Stimulated activated CD8-positive, alpha-beta memory T cell treated with anti-CD3 and anti-CD28 coated beads, Interleukin-7, amount 100 ng/mL, for 1 hour (primary cell): ENCODE measurements at places on chromosomes 5 and 9.
A peak's percentile ranks its signal among the peaks of the same experiment; 100 is the strongest.

- no peak for DNase-seq
These were observed 59.0 kb downstream of the TLE4 start for GRCh38 chr9:79630521-79631403.

DNA sequence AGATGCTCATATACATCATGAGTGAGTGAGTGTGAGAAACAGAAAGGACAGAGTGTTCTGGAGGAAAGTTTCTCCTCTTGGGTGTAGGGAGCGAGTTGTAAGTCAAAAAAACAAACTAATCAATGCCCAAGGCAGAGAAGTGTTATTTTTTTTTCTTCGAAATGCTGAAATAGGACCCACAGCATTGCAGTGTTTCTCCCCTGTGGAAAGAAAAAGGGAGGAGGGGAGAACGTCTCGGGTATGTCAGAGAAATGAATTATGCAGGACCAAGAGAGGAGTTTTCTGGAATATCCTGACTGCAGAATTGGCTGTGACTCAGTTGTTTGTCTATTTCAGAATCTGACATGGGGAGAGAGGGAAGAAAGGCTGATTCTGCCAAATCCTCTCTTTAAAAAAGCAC is 337.9 kb upstream of the RFX3 start:
- DNase-seq = no peak

DNA sequence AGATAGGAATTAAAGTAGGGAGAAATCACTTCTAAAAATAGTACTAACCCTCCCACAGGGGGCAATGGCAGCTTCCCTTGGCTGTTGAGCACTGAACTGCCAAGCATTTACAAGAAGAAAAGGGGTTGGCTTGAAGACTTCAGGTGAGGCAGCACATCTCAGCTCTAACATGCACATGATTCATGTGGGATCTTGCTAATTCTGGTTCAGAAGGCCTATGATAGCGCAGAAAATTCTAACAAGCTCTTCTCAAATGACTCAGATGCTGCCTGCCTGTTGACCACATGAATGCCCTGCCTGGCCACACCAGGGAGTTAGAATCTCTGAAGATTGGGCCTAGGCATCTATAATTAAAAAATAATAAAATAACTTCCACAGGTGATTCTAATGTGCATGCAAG is 22.6 kb downstream of the CD180 start:
- no peak for DNase-seq

DNA sequence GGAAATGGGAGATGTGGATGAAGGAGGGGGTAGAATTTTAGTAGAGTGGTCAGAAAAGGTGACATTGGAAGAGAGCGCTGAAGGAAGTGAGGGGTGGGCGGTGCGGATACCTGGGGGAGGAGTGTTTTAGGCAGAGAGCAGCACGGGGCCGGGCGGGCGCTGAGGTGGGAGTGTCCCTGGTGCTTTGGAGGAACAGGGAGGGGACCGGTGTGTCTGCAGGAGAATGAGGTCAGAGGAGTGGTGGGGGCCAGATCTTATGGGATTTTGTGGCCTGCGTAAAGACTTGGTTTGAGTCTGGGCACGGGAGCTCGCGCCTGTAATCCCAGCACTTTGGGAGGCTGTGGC is 5.8 kb upstream of the PSD2 start:
- DNase-seq = no peak

DNA sequence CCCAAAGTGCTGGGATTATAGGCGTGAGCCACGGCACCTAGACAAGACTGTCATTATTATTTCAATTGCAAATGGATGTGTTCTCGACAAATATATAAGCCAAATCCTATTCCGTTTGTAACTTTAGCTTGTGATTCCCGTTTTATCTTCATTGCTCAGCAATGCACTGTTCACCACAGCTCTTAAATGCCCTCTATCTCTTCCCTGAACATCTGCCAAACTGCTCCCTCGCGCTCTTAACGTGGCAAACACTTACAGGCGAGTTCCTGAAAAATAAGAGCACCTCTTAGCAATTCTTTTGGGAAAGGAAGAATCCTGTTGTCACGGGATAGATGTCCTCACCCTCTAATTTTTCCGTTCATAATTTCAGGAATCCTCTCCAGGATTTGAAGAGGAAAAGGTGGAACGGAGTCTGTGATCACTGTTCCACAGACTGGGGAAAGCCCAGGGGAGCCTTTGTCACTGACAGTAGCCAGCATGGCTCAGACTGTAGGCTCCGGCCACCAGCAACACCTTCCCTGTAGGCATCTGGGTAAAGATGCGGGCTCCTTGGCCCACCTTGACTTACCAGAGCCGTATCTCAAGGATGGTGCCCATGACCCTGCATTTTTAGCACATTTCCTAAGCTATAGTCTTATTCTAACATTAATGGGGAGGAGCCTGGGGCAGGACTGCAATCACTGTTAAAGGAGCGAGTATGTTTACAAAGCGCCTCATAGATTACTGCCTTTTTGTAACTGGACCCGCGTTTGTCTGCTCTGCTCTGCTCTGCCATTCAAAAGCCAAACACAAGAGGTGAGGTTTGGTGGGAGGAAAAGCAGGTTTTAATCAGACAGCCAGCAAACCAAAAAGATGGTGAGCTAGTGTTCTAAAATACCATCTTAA is 20.2 kb upstream of the GNPDA1 start:
- no peak for DNase-seq

DNA sequence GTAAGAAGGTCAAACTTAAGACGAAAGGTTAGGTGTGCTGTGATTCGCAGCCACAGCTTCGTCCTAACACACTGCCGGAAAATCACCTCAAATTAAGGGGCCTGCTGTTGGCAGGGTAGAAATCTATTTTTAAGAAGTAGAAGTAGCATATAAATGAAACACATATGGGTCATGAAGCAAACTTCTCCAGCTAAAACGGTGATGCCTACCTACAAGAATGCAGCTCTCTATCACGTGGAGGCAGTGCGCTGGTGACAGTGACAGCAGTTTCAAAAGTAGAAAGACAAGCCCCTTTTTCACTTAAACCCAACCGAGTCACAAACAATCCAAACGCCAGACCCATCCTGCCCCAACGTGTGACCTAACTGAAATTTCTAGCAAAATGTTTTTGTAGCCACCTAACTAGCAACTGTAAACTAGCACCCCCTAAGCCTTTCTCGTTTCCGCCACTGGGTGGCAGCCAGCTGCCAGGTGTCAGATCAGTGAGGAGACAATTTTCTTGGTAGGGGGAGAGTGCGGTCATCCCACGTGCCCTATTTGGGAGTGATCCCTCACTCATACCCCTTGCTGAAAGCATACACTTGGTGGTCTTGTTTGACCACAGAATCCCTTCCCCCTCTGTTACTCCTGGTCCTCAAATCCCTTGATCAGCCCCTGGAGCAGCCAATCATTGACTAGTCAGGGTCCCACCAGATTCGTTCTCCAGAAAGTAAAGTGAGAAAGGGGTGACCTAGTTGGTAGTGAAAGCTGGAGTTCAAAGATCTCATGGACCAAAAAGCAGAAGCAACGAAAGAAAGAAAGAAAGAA is 71.8 kb upstream of the MAMDC2 start:
- no peak for DNase-seq

- DNase-seq = peak; percentile 36
These were observed 16.9 kb downstream of the PTTG1 start for GRCh38 chr5:160438316-160439204.

- DNase-seq = no peak
These were observed 51.0 kb upstream of the IFNK start for GRCh38 chr9:27473111-27473529.

- DNase-seq = no peak
These were observed 227.1 kb downstream of the ARHGEF28 start for GRCh38 chr5:73853091-73853490.

DNA sequence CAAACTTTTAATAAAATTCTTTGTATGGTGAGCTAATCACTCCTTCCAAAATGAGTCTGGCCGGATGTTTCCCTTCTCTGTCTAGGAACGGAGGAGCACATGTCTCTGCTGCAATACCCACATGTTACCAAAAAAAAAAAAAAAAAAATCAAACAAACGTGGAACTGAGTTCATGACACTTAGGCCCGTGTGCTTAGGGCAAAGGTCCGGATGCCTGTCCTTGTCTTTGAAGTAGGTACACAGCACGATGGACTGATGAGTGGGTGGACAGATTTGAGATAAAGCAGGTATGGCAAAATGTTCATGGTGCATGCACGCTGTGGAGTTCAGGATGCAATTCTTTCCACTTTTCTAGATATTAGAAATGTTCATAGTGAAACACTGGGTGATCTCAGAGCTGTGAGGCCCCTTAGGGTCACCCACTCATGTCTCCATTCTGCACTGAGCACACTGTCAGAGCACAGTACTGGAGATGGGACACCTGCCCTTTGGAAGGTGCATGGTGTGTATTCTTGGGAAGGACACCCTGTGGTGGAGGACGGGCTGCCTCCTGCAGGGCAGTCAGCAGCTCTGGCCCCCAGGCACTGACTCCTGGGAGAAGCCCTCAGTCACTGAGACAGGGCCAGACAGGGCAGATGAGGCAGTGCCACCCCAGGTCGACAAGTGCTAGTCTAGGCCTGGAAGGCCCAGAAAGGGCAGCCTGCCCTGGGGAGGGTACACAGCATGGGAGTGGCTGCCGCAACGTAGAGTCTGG is 43.6 kb downstream of the GADD45G start:
- DNase-seq = no peak

GRCh38 chr5:155471027-155471426 is 457.5 kb downstream of the KIF4B start:
- no peak for DNase-seq

GRCh38 chr5:96885518-96886338 is 9.4 kb downstream of the ERAP2 start:
- DNase-seq = no peak

DNA sequence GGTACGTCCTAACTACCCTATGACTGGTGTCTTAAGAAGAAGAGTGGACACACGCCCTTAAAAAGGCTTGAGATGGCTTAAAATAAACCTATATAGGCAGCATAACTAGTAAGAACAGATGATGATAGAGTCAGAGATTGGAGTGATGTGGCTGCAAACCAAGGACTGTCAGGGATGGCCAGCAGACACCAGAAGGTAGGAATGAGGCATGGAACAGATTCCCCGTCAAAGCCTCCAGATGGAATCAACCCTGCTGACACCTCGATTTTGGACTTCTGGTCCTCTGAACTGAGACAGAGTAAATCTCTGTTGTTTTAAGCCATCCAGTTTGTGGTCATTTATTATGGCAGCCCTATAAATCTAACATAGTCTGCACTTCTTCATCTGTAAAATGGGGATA is 7.4 kb downstream of the TMOD1 start:
- DNase-seq = no peak

DNA sequence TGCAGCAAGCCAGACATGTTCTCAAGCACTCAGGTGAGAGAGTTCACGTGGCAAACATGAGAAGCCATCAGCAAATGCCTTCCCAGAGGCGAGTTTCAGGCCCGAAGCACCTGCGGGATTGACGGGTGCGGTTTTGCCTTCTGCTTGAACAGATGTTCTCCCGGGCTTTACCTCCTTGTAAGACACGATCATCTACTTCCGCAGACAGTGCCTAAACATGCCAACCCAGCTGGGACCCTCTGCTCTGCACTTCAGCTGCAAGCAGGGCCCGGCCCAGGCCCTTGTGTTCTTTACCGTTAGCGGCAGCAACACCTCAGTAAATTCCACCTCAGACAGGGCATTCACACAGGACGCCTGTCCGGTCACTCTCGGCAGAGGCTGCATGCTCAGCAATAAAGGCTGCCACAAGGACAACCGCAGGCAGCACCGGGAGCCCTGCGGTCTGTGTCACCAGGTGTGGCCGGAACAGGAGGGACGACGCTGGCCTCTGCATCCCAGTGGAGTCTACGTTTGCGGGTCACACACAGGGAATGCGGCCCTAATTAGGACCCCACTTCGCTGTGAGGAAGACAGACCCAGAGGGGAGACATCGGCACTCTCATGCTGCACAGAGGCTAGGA is 139.6 kb downstream of the ROR2 start:
- DNase-seq = no peak

- DNase-seq = no peak
These were observed 237.9 kb downstream of the TAF11L14 start for GRCh38 chr5:17872204-17872603.

DNA sequence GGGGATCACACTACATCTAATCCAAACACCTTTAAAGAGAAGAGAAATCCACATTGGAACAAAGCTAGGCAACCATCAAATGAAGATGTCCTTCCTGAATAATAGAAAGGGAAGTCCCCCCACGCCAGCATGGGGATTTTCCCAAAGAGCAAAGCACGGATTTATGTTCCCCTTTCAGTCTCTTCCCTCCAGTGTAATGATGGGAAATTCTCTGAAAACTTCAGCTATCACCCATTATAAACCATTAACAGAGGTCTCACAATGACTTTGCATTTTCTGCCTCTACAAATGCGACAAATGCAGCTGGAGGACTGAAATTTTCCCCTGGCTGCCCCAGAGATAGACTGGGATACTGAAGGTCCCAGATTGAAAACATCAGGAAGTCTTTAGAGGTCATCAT is 368.7 kb downstream of the EFNA5 start:
- no peak for DNase-seq

GRCh38 chr5:173010021-173010420 is 26.4 kb downstream of the ATP6V0E1 start:
- DNase-seq = no peak

GRCh38 chr9:83027153-83027891 is 35.6 kb downstream of the RASEF start:
- no peak for DNase-seq

GRCh38 chr5:14779975-14780374 is 91.6 kb downstream of the ANKH start:
- no peak for DNase-seq

DNA sequence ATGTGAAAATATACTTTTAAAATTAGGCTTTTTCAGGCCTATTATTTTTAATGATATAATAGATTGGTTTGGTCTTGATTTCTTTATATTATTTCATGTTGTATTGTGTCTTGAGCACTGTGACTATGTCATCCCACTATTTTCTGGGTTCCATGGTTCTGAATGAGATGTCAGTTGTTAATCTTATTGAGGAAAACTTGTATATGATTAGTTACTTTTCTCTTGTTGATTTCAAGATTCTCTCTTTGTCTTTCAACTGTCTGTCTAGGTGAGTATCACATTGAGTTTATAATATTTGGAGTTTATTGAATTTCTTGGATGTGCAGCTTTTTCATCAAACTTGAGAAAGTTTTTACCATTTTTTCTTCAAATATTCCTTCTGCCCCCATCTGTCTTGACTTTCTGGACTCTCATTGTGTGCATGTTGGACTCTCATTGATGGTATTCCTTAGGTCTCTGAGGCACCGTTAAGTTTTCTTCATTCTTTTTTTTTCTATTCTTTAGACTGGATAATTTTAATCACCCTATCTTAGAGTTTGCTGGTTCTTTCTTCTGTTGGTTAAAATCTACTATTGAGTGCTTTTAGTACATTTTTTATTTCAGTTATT is 175.8 kb downstream of the TMEM167A start:
- no peak for DNase-seq

- no peak for DNase-seq
These were observed 46.9 kb upstream of the APC start for GRCh38 chr5:112690605-112691338.

- no peak for DNase-seq
These were observed 9.5 kb downstream of the KCNV2 start for GRCh38 chr9:2726650-2727340.
